ENCODE measurements at places on chromosomes 1 and 21. TPM values are rescaled to one million over a fixed set of nuclear protein-coding genes. Genes with fewer than 3 reads are reported as not detected.

DNA sequence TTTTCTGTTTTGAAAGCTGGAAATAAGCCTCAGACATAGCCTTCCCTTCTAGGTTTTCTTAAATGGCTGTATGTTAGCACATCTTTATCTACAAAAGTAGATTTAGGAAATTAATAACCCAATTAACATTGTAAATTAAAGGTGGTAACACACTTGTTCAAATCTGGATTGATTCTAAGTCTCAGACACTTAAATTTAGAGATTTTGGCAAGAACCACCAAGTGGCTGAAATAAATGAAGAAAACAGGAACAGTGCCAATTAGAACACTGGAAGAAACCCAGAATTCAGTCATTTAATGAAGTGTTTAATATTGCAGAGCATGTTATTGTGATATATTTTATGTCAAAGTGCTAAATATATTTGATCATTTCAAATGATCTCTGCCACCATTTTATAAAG, 628.2 kb downstream of the USP25 start:
- no peaks in the 10 kb centered on the region for H3K36me3 ChIP-seq
- no peak overlapping the region for H3K4me3 ChIP-seq

The GUCA2B gene
- total RNA-seq, result not detected

- no peaks in the 10 kb centered on the region for H3K27me3 ChIP-seq
- H3K36me3 ChIP-seq, result peaks cover 80% of the 10 kb centered on the region
- no peaks in the 10 kb centered on the region for H3K4me1 ChIP-seq
- no peak for DNase-seq
- H3K27ac ChIP-seq, result no peak overlapping the region
Measured at GRCh38 chr1:224368409-224368808, 11.7 kb downstream of the CNIH4 start.

DNA sequence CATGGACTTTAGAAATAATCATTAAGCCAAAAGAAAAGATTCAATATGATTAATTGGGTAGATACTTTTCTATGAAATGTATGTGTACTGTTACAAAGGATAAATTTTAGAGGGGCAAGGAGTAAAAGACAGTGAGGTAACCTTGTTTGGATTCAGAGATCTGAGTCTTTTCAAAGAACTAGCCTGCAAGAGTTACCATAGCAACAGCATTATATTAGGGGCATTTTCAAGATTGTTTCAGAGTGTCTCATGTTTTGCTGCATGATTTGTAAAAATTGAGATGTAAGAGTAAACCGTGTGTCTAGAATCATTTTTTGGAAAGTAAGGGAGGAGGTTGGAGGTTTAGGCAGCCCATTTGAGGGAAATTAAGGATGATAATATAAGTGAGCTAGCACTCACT, 70.6 kb upstream of the KIAA1614 start:
- no peak overlapping the region for H3K27ac ChIP-seq
- H3K4me1 ChIP-seq, result peaks cover 2% of the 10 kb centered on the region
- no peaks in the 10 kb centered on the region for H3K27me3 ChIP-seq
- no peaks in the 10 kb centered on the region for H3K36me3 ChIP-seq
- no peak overlapping the region for H3K4me3 ChIP-seq

DNA sequence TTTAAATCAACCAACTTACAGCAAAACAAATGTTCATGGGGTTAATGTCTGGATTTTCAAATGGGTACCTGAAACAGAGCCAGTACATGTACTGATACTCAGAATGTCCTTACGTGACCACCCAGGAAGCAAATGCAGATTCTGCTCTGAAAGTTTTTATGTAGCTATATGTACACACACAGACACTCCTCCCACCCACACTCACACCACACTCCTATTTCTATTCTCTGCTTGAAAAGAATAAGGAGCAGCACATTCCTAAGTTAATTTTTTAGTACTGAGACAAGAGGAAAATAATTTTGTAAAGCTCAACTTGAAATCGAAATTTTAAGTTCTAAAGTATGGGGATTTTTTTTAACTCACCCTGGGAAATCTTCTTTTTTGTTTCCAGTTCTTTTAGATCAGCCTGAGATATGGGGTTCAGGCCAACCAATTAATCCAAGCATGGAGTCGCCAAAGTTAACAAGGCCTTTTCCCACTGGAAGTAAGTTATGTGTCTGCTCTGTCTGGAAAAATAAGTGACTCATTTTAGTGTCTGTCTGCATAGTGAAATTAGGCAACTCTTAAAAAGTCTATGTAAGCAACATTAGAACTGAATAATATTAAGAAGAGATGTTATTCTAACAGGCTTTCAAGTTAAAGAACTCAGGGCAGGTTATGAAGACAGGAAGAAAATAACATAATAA, 75.5 kb upstream of the DYNLT5 start:
- no peak overlapping the region for H3K27ac ChIP-seq
- H3K27me3 ChIP-seq, result peaks cover 5% of the 10 kb centered on the region
- H3K4me1 ChIP-seq, result no peaks in the 10 kb centered on the region
- no peak overlapping the region for H3K4me3 ChIP-seq
- no peaks in the 10 kb centered on the region for H3K36me3 ChIP-seq

- DNase-seq, result no peak
- no peaks in the 10 kb centered on the region for H3K36me3 ChIP-seq
- no peak overlapping the region for H3K27ac ChIP-seq
- no peaks in the 10 kb centered on the region for H3K4me1 ChIP-seq
Measured at GRCh38 chr1:83064589-83065242, 934.2 kb downstream of the TTLL7 start.

The CHIA gene
- not detected for total RNA-seq

The CLDN17 gene
- total RNA-seq, result not detected

The RXFP4 gene
- not detected for total RNA-seq

The BRDT gene
- not detected for total RNA-seq

- H3K27me3 ChIP-seq, result peaks cover 6% of the 10 kb centered on the region
- H3K4me1 ChIP-seq, result no peaks in the 10 kb centered on the region
- DNase-seq, result no peak
- H3K36me3 ChIP-seq, result no peaks in the 10 kb centered on the region
- H3K27ac ChIP-seq, result no peak overlapping the region
Measured at GRCh38 chr1:114094675-114095074, 59.0 kb downstream of the SYT6 start.

DNA sequence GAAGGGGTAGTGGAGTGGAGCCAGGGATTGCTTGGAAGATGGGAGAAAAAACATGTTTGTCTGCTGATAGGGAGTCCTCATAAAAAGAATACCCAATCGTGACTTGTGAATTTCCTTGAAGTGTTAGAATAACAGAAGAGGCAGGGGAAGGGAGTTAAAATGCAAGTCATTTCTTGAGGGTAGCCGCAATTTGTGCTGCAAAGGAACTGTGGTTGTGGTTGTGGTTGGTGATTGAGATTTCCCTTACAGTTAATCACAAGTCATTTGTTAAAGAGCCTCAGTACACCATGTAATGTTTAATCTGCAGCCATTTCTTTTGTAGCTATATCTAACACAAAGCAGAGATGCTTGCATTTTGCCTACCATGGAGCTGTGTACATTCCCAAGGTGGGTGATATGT, 38.5 kb upstream of the EGLN1 start:
- H3K27me3 ChIP-seq, result peaks cover 30% of the 10 kb centered on the region
- peak overlapping the region; percentile 35 for H3K4me3 ChIP-seq
- H3K36me3 ChIP-seq, result no peaks in the 10 kb centered on the region
- peaks cover 11% of the 10 kb centered on the region for H3K4me1 ChIP-seq
- H3K27ac ChIP-seq, result no peak overlapping the region

The ATF3 gene
- 53.7 TPM for total RNA-seq

GRCh38 chr1:219954736-219955421, 26.5 kb upstream of the SLC30A10 start:
- H3K27ac ChIP-seq, result no peak overlapping the region
- H3K27me3 ChIP-seq, result no peaks in the 10 kb centered on the region
- no peaks in the 10 kb centered on the region for H3K36me3 ChIP-seq
- DNase-seq, result no peak

DNA sequence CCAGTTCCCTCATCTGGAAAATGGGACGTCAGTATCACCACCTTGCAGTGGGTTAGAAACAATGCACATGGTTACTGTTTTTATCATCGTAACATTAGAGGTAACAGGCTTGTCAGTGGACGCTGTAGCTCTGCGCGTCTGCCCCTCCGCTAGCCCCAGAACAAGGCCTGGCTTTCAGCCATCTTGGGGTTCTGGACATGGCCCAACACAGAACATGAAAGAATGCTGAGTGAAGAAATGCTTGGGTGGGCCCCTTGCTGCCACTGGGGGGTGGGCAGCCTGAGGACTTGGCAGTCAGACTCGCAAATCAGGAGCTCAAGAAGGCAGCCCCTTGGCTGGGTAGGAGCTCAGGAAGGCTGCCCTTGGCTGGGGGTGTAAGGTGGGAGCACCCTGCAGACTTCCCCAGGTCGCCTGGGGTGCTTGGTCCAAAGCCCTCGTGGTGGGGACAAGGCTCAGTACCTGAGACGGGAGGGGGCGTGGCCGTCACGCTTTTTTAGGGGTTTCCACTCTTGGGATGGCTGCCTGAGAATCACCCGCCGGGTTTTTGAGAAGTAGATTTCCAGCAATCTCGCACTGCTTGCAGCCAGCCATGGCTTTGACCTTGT, 51.7 kb downstream of the SLC37A1 start:
- no peak overlapping the region for H3K27ac ChIP-seq
- no peak for DNase-seq
- no peaks in the 10 kb centered on the region for H3K27me3 ChIP-seq

The TRIM67 gene
- total RNA-seq, result not detected

The ERICH3 gene
- not detected for total RNA-seq

GRCh38 chr1:220527279-220527907, 543 bp upstream of the MARK1 start:
- peak overlapping the region; percentile 37 for H3K4me3 ChIP-seq
- no peaks in the 10 kb centered on the region for H3K36me3 ChIP-seq
- DNase-seq, result no peak
- H3K4me1 ChIP-seq, result peaks cover 19% of the 10 kb centered on the region

GRCh38 chr1:9239622-9240401, 5.2 kb downstream of the H6PD start:
- DNase-seq, result peak; percentile 3
- H3K4me3 ChIP-seq, result peak overlapping the region; percentile 67
- H3K27me3 ChIP-seq, result no peaks in the 10 kb centered on the region
- peaks cover 2% of the 10 kb centered on the region for H3K36me3 ChIP-seq

GRCh38 chr1:44696789-44697345, 22.4 kb downstream of the ARMH1 start:
- peaks cover 9% of the 10 kb centered on the region for H3K4me1 ChIP-seq
- H3K4me3 ChIP-seq, result peak overlapping the region; percentile 21
- no peak overlapping the region for H3K27ac ChIP-seq
- DNase-seq, result peak; percentile 42
- no peaks in the 10 kb centered on the region for H3K36me3 ChIP-seq

The PADI3 gene
- total RNA-seq, result not detected

DNA sequence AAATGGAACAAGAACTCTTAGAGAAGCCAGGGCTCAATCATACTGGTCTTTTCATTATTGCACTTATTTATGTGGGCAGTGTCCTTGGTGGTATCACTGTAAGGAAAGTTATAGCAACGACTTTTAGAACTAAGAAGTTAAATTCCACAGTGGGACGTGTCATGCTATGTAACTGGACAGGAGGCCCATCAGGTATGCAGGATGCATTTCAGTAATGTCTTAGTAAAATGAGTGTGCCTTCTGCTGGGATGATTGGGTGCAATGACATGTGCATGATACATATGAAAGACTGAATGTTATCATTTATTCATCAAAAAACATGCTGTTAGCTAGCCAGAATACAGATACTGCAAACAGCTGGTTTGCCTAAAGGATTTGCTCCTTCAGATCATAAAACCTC, 6.9 kb upstream of the ATP1B1 start:
- H3K4me1 ChIP-seq, result no peaks in the 10 kb centered on the region
- no peak overlapping the region for H3K27ac ChIP-seq
- no peak overlapping the region for H3K4me3 ChIP-seq
- no peak for DNase-seq

DNA sequence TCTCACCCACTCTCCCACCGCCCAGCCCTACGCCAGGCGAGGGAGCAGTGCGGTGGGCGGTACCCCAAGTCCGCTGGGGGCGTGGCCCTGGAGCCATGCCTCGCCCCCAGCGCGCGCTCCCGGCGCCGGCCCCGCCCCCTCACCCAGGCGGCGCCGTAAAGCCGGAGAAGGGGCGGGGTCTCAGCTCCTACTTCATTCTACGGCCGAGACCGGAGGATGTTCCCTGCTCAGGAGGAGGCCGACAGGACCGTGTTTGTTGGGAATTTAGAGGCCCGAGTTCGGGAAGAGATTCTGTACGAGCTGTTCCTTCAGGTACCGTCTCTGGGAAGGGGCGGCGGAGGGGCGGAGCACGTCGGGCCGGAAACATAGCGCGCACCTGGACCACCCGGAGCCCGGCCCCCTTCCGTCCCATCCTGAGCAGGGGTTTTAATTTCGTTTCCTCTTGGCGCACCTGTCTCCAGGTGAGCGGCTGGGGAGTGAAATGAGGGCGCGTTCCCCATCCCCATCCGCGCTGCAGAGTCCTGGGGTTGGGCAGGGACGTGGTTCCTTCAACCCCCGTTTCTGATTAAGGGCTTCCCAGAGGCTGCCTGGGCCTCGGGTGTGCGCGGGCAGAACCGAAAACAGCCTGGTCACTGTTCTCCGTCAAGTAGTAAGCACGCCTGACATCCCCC, at the start of gene RBM11:
TSS of gene RBM11 (plus strand) at position 187 of the 671 bp plus-strand sequence. CDS start at position 217, 30 bp downstream.
- H3K4me3 ChIP-seq, result peak within 1 kb of the TSS; percentile 60
- H3K27me3 ChIP-seq, result no peaks in the 10 kb centered on the region
- H3K27ac ChIP-seq, result peak within 1 kb of the TSS; percentile 16
- H3K36me3 ChIP-seq, result no peaks in the 10 kb centered on the region

DNA sequence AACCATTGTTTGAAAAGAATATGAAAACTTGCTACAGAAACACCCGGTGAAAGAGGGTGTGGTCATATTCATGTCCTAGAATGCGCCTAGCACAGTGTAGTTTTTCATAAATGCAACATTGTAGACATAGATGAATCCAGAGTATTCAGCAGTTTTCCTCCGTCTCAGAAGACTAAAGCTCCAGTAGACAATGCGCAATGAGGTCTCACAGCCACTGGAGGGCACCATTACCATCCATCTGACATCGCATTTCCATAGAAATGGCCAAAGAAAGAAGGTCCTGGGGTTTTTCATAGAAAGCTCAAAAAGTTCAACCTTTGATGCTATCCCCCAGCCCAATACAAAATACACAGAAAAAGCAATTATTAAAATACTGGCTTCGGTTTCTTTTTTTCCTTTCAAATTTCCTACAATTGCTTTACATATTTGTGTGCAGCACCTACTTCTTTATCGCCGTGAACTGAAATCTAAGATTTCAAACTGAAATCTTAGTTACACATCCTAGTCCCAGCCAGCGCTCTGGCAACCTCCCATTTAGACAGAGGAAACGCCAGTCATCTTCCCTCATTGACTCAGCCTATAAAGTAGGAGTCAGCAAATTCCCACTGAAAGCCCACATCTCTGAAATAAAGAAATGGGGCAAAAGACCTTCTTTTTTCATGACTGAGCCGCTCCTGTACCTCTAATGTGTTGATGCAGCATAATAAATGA, 3.9 kb upstream of the CD58 start:
- peak overlapping the region; percentile 15 for H3K4me3 ChIP-seq
- peak; percentile 76 for DNase-seq
- peaks cover 11% of the 10 kb centered on the region for H3K4me1 ChIP-seq
- no peaks in the 10 kb centered on the region for H3K27me3 ChIP-seq

Data from CD4-positive, CD25-positive, alpha-beta regulatory T cell (primary cell).